ENCODE measurements at places on chromosomes 4 and X. TPM values are rescaled to one million over a fixed set of nuclear protein-coding genes. Genes with fewer than 3 reads are reported as not detected.
A peak's percentile ranks its signal among the peaks of the same experiment; 100 is the strongest.

Gene KLHL34
- not detected for total RNA-seq

Gene PTPN13
- 23.0 TPM for total RNA-seq

Gene CPE
- total RNA-seq: 9.1 TPM

DNA sequence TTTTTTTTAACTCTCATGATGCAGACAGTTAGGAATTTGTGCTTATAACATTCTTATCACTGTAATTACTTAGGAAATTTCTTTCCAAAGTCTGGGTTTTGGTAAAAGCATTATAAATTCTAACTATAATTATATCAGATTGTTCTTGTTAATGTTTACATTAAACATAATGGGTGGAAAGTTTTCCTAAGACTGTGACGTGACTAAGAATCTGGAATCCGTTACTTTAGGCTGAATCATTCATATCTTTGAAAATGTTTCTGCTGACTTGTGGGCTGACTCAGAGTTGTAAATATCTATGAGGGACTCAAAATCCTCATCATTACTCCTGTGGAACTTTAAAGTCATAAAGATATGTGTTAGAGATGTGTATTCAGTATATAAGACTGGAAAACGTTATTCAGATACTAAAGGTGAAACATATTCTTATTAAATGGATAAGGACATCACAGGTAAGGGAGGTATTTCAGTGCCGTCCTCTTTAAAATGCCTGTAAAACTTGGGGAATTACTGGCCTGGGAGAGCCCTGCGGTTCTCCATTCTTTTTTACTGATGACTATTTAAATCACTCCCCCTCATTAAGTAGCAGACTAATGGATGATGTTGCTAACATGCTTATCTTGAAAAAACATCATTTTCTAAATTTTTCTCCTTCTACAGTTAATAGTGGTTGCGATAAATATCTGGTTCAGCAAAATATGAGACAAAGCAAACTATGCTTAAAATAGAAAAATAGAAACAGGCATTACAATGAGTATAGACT lies 159.0 kb downstream of the DCLK2 start:
- no peaks in the 10 kb centered on the region for H3K27me3 ChIP-seq
- peak overlapping the region; percentile 66 for H3K27ac ChIP-seq
- no peaks in the 10 kb centered on the region for H3K36me3 ChIP-seq

Gene RASSF6
- 1.6 TPM for total RNA-seq

Gene EVC
- total RNA-seq: 29.0 TPM

DNA sequence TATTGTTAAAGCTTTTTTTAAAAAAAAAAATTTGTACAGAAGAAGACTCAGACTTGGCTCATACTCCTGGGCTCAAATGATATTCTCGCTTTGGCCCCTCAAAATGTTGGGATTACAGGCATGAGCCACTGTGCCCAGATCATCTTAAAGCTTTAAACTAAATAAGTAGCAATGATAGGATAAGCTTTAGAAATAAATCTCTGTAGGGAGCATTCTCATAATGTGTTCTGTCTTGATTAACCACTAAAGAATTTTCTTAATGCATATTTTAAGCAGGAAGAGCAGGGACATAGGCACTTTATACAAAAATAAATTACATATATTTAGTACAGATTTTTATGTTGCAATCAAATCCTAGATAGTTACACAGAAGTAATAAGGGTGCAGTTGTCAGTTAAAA lies 667.2 kb downstream of the GRID2 start:
- DNase-seq: no peak
- no peaks in the 10 kb centered on the region for H3K4me1 ChIP-seq
- H3K4me3 ChIP-seq: no peak overlapping the region

DNA sequence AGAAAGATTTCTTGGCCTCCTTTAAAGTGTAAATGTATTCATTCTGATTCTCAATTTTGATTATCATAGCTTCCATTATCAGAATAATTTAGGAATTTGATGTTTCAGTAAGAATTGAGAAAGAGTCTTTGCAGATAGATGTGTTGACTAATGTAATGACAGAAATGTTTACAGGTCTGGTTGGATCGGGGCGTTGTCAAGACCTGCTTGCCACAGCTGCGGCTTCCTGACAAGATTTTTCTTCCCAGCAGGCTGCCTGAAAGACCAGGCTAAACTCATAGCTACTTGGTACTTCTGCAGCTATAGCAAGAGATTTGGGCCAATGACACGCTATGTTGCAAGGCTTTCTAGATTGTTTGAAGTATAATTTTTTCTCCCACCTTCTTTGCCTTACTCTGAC lies 91.5 kb upstream of the ANKRD50 start:
- H3K36me3 ChIP-seq: no peaks in the 10 kb centered on the region
- no peak overlapping the region for H3K4me3 ChIP-seq
- no peaks in the 10 kb centered on the region for H3K27me3 ChIP-seq

- no peaks in the 10 kb centered on the region for H3K27me3 ChIP-seq
- no peaks in the 10 kb centered on the region for H3K4me1 ChIP-seq
- H3K27ac ChIP-seq: no peak overlapping the region
- H3K4me3 ChIP-seq: no peak overlapping the region
- no peaks in the 10 kb centered on the region for H3K36me3 ChIP-seq
Observed at GRCh38 chr4:188061083-188061482, 48.3 kb downstream of the TRIML2 start.

GRCh38 chr4:55887594-55887993 lies 34.1 kb downstream of the EXOC1 start:
- H3K4me1 ChIP-seq: no peaks in the 10 kb centered on the region
- H3K36me3 ChIP-seq: peaks cover 38% of the 10 kb centered on the region
- peak; percentile 4 for DNase-seq
- H3K27ac ChIP-seq: no peak overlapping the region

Gene CFAP47
- not detected for total RNA-seq

GRCh38 chr4:92189146-92189545 lies 114.6 kb upstream of the GRID2 start:
- H3K36me3 ChIP-seq: no peaks in the 10 kb centered on the region
- DNase-seq: no peak
- H3K4me3 ChIP-seq: no peak overlapping the region
- H3K27me3 ChIP-seq: no peaks in the 10 kb centered on the region
- H3K4me1 ChIP-seq: no peaks in the 10 kb centered on the region

DNA sequence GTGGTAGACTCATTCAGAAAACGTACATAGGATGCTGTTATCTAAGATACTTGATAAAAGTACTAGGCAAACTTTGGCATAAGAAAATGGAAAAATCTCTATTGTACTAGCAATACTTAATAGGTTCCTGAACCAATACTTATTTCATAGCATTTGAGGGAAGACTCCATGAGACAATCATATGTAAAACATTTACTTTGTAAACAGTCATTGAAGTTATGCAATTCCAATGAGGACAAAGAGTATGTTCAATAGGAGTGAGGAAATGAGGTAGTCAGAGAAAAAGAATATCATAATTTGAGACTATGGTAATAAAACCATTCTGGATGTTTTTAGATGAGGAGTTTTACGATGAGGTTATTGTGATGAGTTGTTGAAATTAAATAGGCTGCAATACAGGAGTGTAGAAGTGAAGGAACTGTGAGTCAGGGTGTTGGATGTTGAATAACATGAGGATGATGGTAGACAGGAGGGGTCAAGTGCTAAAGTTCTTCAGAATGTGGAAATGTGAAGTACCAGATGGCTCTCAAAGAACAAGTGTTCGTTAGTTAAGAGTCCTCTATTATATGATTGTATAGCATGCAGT lies 397.9 kb downstream of the PPP3CA start:
- no peaks in the 10 kb centered on the region for H3K4me1 ChIP-seq
- no peak overlapping the region for H3K27ac ChIP-seq
- DNase-seq: no peak
- no peaks in the 10 kb centered on the region for H3K36me3 ChIP-seq

GRCh38 chr4:20326460-20326859 lies 74.8 kb downstream of the SLIT2 start:
- H3K27ac ChIP-seq: no peak overlapping the region
- H3K4me3 ChIP-seq: no peak overlapping the region
- DNase-seq: no peak

All from MCF 10A (cell line).